Dorsolateral prefrontal cortex (tissue), 122 donors: ENCODE measurements at places on chromosomes 16 and 17.
A peak's percentile ranks its signal among the peaks of the same experiment; 100 is the strongest.

- no peak for DNase-seq
Observed at GRCh38 chr16:85990861-85991301, 91.9 kb downstream of the IRF8 start.

DNA sequence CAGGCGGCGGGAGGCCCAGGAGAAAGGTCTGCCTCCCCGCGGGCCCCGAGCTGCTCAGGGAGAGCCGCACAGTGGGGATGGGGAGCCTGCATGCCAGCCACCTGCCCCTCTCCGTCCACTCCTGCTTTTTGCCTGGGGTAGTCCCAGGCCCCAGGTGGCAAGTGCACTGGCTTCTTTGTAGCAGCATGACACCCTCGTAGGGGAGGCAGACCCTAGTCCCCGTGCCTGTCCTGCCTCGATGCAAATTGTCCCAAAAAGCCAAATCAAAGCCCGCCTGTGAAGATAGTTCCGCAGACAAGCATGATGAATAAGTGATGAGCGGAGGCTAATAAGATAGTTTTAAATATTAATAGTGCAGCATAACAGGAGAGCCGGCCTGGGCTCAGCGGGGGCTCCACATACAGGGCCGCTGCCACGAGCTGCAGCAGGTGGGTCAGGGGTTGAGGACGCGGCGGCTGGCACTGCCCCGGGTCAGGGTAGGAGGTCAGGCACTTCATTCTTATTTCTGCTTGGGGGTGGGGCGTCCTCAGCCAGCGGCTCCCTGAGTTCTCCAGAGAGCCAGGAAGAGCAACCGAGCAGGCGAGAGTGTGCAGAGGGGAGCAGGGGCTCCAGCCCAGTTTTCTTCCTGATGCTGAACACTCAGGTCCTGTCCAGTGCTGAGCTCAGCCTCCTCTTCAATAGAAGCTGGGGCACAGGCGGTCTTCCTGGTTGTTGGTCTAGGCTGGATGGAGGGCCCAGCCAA lies 26.8 kb downstream of the GINS2 start:
- DNase-seq, result no peak

- DNase-seq, result no peak
Observed at GRCh38 chr17:37054894-37055293, 106.1 kb downstream of the AATF start.

DNA sequence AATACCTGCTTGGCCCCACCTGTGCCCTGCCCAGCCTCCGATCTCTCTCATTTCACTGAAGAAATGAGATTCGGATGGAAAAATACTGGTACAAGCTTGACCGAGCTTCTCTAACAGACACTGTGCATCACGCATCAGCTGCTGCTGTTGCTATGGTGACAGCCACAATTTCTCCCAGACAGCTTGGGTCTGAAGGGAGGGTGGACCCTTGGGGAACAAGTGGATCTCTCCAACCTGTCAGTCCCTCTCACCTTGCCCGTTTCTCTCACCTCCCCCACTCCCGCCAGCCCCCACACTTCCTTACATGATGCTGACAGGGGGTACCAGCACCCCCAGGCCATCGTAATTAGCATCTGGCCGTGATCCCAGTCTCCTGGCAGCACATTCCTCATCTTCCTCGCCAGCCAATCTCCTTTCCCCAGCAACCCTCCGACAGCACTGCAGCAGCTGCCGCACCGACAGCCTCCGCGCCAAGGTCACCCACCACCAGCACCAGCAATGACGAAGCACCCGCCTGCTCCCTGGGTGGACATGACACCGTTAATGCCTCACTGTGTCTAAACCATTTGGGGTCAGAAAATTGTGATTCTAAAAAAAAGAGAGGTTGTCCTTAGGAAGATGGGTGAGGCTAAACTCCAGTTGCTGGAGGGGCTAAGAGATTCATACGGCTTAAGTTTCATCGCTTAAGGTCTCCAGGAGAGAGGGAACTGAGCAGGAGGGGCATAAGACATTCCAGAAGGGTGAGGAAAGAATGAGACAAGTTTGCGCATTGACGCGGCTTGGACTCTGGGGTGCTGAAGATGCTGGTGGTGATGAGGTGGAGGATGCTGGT lies 58.6 kb upstream of the TNRC6A start:
- DNase-seq, result peak; percentile 93

DNA sequence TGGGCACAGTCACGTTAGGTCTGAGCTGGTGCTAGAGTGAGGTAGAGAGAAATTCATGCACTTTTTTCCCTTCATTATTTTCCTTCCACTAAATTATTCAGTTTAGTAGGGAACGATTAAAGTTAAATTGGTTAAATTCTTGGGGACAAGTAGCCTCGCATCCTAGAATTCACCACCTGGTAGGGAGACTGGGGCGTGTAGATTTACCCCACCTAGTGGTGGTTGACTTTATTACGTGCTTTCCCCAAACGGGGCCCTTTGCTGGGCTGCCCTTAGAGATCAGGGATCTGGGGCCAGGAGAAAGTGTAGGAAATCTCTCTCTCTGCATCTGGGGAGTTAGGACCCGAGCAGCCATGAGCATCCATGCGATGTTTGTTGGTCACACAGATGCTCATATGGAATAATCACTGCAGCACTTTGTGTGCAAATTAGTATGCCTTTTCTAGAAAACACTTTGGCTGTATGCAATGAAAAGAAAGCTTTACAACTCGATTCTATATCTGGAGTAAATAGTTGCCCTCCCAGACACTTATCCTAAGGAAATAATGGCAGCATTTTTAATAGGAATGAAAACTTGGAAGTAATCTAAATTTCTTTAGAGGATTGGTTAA lies 107.0 kb downstream of the PLCG2 start:
- no peak for DNase-seq

DNA sequence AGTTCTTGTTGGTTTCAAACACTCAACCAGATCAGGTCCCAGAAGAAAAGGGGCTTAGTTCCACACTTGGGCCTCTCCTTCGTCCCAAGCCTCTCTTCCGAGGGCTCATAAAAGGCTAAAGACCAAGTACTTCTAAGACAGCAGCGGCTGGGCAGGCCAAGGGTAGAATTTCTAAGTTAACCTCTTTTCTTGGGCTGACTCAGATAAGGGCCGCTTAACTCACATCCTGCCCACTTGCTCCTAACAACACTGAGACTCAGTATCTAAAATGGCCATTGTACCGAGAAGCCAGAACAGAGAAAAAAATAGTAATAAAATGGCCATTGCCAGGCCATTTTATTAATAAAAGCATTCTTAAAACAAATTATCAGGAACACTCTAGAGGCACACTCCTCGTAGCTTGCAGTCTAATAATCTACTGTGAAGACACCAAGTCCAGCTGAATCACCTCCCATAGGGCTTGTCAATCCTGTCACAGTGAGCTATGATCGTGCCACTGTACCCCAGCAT lies 42.1 kb downstream of the RANBP10 start:
- DNase-seq, result no peak

DNA sequence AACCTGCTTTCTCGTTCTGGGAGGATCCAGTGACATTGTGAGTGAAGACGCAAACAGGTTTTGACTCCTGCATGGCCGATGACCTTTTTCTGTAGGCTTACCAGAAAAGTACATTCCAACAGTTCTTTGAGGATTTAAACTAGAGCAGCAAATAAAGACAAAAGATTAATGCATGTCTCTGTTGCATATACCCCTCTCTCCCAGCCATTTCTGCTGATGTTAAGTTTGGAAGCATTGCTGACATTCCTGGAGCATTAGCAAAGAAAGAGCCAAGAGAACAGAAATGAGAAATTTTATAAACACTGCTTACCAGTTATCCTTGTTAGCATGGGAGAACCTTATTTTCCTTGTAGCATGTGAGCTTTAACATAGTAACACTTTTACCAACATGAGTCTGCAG lies 49.3 kb downstream of the SIAH1 start:
- no peak for DNase-seq

DNA sequence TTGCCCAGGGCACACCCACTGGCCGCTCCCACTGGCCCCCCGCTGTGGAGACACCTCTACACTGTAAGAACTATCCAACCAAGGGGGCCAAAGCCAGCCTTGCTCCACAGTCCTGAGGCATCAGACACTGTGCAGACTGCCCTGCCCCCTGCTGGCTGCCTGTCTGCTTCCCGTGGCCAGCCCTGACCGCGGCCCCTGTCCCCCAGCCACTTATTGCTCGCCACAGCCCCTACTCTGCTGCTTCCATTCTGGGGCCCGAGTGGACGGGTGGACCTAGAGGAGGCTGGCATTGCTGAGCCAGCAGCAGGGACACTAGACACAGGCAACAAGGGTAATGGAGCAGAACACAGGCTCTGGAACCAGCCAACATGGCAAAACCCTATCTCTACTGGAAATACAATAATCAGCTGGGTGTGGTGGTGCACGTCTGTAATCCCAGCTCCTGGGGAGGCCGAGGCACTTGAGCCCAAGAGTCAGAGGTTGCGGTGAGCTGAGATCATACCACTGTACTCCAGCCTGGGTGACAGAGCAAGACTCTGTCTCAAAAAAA lies 19.7 kb upstream of the LRRC37A3 start:
- DNase-seq, result no peak

GRCh38 chr17:58756246-58757161 lies 850 bp downstream of the PPM1E start:
- peak; percentile 54 for DNase-seq

DNA sequence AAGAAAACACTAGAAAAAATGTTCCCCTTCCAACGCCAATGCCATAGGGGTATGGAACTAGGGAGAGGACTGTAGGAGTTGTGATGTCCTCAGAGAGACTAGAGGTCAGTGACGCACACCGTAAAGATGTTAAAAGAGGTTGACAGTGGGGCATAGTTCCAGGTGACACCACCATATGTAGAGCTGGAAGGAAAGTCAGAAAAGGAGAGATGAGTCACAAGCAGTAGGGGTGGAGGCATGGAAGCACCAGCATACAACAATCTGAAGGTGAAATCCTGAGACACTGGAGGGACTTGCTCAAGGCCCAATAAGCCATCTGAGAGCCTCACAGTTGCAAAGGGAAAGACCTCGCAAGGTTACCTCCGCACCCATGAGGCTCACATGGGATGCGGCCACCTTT lies 76.0 kb downstream of the ZNF18 start:
- DNase-seq, result no peak

DNA sequence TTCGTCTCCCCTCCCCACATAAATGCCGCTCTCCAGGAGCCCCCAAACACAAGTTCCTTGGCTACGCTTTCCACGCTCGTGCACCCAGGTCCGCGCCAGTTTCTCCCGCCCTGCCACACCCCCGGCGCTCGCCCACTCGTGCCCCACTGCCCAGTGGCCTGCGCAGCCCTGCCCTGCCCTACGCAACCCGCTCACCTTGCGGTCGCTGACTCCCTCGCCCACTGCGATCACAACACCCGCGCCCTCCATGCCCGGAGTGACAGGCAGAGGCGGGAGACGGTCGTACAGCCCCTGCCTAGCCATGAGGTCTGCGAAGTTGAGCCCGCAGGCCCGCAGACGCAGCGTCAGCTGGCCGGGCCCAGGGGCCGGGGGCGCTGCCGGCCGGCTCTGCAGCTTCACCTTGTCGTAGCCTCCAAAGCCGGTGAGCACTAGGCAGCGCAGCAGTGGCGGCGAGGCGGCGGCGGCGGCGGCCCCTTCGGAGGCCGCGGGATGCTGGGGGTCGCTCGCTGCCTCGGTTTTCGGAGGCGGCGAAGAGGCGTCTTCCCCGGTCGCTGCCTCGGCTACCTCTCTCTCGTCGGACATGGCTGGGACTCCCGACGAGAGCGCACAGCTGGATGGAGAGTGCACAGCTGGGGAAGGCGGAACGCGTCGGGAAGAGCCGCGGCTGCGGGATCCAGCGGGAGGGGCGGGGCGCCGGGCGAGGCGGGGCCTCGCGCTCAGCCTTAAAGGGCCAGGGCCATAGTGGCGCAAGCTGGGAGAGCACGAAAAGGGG lies at the start of gene VAT1:
VAT1 (minus strand) TSS at position 645 of the 772 bp plus-strand sequence; CDS start at position 582, 63 bp downstream.
- DNase-seq, result peak; percentile 81

DNA sequence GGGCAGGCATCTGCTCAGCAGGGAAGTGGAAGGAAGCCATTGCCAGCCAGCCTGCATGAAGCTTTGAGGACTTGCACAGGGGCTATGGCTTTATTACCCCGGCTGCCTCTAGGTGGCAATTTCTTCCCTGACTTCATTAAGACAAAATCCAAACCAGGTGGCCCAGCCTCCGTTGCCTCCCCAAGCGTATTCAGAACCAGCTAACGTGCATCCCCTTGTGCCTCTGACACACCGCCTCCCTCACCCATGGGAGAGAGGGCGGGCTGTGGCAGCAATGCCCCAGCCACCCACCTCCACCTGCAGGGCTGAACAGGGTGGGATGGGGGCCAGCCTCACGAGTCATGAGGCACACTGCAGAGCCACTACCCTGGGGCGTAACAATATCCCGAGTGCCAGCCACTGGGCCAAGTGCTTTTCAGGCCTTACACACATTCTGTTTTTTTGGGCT lies 6.8 kb downstream of the KIFC3 start:
- no peak for DNase-seq

- no peak for DNase-seq
Observed at GRCh38 chr16:17777408-17777863, 306.7 kb upstream of the XYLT1 start.

- no peak for DNase-seq
Observed at GRCh38 chr16:77825196-77825595, 36.8 kb downstream of the VAT1L start.

GRCh38 chr16:47096297-47096696 lies 47.4 kb downstream of the NETO2 start:
- DNase-seq, result no peak

GRCh38 chr17:16922386-16923096 lies 49.4 kb downstream of the TNFRSF13B start:
- no peak for DNase-seq

- no peak for DNase-seq
Observed at GRCh38 chr17:72125226-72125651, 4.4 kb downstream of the SOX9 start.

DNA sequence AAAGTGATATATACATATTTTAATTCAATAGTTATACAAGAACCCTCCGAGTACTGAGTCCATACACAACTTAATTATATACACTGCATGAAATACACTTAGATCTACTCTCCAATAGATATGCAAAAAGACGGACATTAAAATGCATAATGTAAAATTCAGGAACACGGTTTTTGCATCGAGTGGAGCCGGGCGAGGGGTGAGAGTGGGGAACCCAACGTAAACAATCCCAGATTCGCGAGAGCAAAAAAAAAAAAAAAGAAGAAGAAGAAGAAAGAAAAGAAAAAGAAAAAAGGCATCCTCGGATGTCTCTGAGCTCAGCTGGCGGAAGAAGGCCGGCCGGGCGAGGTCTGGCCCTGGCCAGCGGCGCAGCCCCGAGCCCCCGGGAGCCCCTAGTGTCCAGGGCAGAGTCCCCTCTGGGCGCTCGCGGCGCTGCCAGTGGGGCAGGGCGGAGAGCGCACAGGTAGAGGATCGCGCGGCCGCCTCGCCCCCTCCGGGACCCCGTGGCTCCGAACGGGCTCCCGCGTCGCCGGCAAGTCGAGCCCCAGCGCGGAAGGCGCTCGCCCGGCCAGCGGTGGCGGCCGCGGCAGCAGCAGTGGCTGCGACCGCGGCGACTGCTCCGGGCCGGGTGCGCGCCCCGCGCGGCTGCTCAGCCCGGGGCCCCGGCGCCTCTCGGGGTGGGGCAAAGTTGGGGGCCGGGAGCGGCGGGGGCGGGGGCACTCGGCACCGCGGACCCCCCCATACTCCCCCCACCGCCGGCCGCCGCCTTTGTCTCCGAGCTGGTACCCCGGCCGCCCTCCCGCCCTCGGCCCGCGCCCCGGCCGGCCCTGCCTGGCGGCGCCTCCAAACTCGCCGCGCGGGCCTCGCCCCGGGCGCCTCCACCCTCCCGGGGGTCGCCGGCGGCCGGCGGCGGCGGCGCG lies 9.6 kb upstream of the ZFHX3 start:
- no peak for DNase-seq
